ENCODE measurements at places on chromosomes 7 and 10.

GRCh38 chr10:110502851-110503301, 5.2 kb downstream of the DUSP5 start:
- no peaks in the 10 kb centered on the region for H3K36me3 ChIP-seq
- peaks cover 71% of the 10 kb centered on the region for H3K4me1 ChIP-seq
- no peak for DNase-seq
- no peak overlapping the region for H3K4me3 ChIP-seq

DNA sequence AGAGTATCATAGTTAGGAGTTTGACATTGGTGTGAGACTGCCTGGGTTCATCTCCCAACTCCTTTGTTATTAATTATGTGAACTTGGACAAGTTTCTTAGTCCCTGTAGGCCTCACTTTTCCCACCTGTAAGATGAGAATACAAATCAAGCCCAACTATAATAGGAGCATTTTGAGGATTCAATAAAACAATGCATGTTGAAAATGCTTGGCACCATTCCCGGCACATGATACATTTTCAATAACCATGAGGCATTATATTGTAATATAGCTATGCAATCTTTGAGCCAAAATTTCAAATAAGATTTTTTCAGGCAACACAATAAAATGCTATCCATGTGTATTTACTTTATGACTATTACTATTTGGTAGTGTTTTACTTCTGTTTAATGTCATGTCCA, 229.0 kb upstream of the SP4 start:
- no peaks in the 10 kb centered on the region for H3K27me3 ChIP-seq
- H3K36me3 ChIP-seq: no peaks in the 10 kb centered on the region
- no peak for DNase-seq
- no peaks in the 10 kb centered on the region for H3K4me1 ChIP-seq
- H3K27ac ChIP-seq: no peak overlapping the region
- no peak overlapping the region for H3K4me3 ChIP-seq

DNA sequence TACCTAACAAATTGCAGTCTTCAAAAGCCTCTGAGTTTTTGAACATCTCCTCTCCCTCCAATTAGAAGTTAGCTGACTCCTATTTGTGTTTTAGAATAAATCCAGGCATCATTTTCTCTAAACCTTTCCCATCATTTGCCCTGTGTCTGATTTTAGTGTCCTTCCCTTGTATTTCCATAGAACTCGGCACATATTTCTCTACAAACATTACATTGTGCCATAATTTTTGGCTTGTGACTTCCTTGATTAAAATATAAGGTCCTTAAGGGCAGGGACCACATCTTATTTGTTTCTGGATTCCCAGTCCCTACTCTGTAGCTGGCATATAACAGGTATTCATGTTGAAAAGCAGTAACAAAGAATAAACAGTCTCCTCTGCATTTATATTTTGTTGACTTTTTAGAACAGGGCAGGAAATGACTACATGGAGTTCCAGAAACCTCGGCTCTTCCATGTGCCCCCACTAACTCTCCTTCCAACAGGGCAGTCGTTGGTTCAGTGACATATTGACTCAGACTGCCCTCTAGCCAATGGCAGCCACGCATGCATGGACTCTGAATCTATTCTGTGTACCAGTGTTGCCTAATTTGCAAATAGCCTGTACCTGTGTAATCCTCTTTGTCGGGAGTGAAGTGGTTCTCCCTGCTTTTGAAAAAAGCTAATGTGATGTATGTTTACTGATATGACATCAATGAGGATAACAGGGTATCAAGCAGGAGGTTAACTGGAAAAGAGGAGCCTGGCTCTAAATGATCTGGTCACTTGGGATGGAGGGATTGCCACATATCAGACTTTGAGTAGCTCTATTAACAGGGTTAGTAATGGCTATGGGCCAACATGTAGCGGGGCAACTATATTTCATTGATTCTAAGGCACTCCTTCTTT, 19.8 kb upstream of the CPN1 start:
- H3K4me3 ChIP-seq: no peak overlapping the region
- H3K4me1 ChIP-seq: no peaks in the 10 kb centered on the region
- H3K36me3 ChIP-seq: no peaks in the 10 kb centered on the region
- no peak for DNase-seq
- no peak overlapping the region for H3K27ac ChIP-seq

- no peaks in the 10 kb centered on the region for H3K27me3 ChIP-seq
- H3K4me1 ChIP-seq: no peaks in the 10 kb centered on the region
- no peak for DNase-seq
Measured at GRCh38 chr10:72065439-72066025, 22.8 kb downstream of the SPOCK2 start.

DNA sequence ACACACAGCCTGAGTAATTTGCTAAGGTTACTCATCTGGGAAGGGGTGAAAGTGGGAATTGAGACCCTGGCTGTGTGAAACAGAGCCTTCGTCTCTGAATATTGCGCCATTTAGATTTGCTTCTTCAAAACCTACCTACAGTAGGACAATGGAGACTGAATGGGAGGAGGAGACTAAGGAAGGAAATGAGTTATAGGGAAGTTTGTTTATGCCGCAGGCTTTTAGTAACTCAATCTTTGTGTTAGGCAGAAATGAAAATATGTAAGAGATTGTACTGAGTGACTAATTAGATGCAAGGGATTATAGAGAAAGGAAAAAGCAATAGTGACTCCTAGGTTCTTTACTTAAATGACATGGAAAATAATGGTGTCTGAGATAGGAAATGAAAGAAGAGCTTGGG, 80.2 kb downstream of the KCND2 start:
- H3K4me1 ChIP-seq: no peaks in the 10 kb centered on the region
- H3K27me3 ChIP-seq: no peaks in the 10 kb centered on the region
- no peak overlapping the region for H3K27ac ChIP-seq
- no peak overlapping the region for H3K4me3 ChIP-seq
- no peaks in the 10 kb centered on the region for H3K36me3 ChIP-seq
- no peak for DNase-seq

DNA sequence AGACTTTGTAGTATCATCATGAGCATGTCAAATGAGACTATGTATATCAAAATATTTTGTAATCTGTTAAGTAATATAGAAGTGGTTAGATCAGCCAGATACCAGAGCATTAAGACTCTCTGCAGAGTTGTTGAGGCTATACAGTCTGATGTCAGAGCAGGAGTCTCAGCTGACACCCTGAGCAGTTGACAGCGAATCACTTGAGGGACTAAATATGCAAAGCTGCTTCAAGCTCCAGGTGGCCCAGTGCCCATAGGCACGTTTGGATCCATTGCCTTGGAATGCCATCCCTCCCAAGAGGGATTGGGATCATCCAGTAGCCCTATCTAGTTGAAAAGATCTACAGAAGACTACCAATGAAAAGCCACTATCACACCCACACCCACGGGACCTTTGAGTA, 210.2 kb downstream of the TAX1BP1 start:
- no peak for DNase-seq
- no peak overlapping the region for H3K4me3 ChIP-seq
- no peaks in the 10 kb centered on the region for H3K27me3 ChIP-seq
- H3K36me3 ChIP-seq: no peaks in the 10 kb centered on the region

DNA sequence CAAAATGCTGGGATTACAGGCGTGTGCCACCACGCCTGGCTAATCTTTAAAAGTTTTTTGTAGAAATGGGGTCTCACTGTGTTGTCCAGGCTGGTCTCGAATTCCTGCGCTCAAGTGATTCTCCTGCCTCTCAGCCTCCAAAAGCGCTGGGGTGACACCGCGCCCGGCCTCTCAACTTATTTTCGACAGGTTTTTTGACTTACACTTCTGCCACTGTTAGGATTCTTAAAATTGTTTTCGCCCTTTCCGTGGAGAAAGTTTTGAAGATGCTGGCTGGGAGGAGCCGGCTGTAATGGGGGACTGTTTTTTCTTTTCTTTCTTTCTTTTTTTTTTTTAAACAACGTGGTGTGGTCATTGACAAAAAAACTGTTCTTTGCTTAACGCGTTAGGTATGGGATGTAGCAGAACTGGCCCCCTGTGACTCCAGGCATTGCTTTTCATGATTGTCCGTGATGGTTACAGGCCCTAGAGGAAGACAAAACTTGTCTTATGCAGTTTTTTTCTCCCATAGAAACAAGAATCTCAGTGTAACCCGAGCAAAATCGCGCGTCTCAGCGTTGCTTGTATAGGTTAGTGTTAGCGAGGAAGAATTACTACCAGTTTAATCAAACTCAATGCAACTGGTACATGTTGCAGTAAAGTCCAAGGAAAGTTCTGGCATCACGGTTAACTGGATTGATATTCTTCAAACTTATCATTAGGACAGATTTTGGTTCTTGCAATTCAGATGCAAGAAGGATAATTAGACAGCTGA, 72.2 kb downstream of the DAGLB start:
- peak; percentile 55 for DNase-seq
- H3K27me3 ChIP-seq: no peaks in the 10 kb centered on the region
- peak overlapping the region; percentile 61 for H3K4me3 ChIP-seq
- no peaks in the 10 kb centered on the region for H3K36me3 ChIP-seq
- H3K27ac ChIP-seq: peak overlapping the region; percentile 73
- H3K4me1 ChIP-seq: peaks cover 24% of the 10 kb centered on the region

GRCh38 chr7:26853788-26854393, 10.5 kb downstream of the SKAP2 start:
- H3K36me3 ChIP-seq: no peaks in the 10 kb centered on the region
- no peak overlapping the region for H3K4me3 ChIP-seq
- H3K4me1 ChIP-seq: peaks cover 5% of the 10 kb centered on the region
- DNase-seq: no peak
- peaks cover 4% of the 10 kb centered on the region for H3K27me3 ChIP-seq

DNA sequence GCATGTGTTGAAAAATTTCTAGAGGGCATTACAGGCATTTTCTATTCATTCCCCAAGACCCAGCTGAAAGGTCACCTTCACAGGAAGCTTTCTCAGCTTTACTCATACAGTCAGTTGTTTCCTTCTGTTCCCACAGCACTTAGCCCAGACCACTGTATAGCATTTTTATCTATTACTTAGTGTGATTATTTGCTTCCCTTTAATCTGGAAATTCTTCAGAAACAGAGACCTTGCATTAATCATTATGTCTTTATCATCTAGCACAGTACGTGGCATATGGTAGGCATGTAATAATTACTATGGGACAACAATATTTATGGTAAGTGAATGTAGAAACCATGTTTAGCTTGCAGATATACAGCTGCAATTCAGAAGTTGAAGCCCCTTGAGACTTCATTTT, 38.2 kb upstream of the CDK6 start:
- H3K27ac ChIP-seq: no peak overlapping the region
- no peaks in the 10 kb centered on the region for H3K27me3 ChIP-seq
- H3K4me1 ChIP-seq: peaks cover 14% of the 10 kb centered on the region

DNA sequence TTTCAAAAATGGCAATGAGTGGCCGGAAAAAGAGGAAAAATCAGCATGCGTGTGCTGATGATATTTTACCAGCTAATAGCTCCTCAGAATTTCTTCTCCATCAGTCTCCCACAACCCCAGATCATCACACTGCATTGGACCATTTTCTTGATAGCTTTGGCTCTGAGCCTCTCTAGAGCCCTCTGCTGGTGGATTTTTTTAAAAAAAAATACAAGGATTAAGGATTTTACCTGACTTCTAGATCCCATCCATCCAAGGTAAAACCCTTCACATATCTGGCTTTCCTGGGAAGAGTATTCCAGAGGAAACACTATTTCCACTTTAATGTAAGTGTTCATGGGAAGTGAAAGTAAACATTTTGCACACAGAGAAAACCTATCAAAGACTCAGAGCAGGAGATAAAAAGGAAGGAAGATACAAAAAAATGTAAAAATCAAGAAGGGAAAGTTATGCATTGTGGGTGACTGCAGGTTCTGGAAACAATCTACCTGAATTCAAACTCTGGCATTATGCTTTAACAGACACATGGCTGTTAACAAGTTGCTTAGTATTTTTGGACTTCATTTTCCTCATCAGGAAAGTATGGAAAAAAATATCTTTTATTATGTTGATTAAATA, 380.9 kb downstream of the LRRTM3 start:
- no peaks in the 10 kb centered on the region for H3K4me1 ChIP-seq
- no peaks in the 10 kb centered on the region for H3K27me3 ChIP-seq
- DNase-seq: no peak
- no peak overlapping the region for H3K4me3 ChIP-seq

DNA sequence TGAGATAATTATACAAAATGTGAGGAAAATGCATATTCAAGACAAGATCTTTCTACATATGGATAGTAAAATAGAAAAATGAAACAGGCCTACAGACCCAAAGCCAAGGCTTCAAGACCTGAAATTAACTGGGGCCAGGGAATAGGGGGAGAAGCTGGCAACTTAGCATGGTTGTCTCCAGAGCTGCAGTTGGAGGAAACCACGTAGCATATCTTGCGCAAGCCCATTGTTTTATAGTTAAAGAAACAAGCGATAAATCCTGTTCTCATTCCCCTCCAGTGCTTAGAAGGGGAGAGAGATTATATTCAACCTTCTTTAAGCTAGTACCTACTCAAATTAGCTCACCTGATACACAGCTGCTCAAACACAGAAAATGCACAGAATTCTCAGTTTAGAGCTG, 197.1 kb downstream of the SORCS1 start:
- H3K36me3 ChIP-seq: no peaks in the 10 kb centered on the region
- no peaks in the 10 kb centered on the region for H3K27me3 ChIP-seq
- H3K4me1 ChIP-seq: no peaks in the 10 kb centered on the region
- no peak for DNase-seq

- no peak for DNase-seq
- no peak overlapping the region for H3K27ac ChIP-seq
- H3K27me3 ChIP-seq: no peaks in the 10 kb centered on the region
- H3K4me1 ChIP-seq: no peaks in the 10 kb centered on the region
- H3K36me3 ChIP-seq: no peaks in the 10 kb centered on the region
Measured at GRCh38 chr10:111885046-111885445, 298.5 kb downstream of the GPAM start.

DNA sequence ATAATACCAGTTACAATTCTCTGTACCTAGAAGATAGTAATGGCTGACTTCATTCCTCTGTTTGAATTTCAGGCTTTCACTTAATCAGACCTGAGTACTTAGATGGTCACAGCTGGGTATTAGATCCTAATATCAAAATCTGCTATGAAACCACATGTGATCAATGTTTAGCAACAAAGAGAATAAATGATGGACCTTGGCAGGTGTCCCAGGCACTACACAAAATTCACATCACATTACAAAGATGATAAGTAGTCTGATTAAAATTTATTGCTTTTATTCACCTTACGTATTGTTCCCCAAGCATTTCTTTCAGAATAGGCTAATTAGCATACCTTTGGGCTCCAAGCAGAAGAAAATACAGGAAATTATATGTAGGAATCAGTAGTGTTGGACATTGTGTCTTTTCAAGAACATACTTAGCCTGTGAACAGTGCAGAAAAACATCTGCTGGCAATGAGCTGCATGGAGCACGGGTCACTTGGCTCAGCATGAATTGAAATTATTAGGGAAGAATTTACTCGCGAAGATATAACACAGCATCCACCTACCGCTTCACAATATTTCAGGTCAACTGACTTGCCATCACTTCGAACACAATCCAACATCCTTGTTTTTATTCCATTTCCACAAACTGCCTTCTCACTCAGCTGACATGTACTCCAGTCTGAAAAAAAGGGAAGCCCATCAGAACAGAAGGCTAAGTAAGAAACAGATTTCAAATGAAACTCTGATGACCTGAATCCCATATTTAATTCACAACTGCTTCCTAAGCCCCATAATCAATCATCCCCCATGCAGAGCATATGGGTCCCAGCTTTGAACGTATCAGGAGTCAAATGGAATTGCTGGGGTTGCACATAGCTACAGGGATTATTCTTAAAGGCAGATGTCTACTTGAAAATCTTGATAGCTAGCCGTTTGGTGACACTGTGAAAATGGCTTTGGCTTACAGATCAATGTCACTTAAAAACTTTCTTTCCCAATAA, 421.0 kb downstream of the THSD7A start:
- no peak overlapping the region for H3K27ac ChIP-seq
- H3K27me3 ChIP-seq: no peaks in the 10 kb centered on the region
- DNase-seq: no peak

- H3K27me3 ChIP-seq: no peaks in the 10 kb centered on the region
- no peak overlapping the region for H3K4me3 ChIP-seq
- H3K27ac ChIP-seq: no peak overlapping the region
- no peak for DNase-seq
- H3K36me3 ChIP-seq: peaks cover 8% of the 10 kb centered on the region
Measured at GRCh38 chr7:45720989-45721388, 146.8 kb downstream of the ADCY1 start.

Data from CD8-positive, alpha-beta memory T cell (primary cell).